Endothelial cell (in vitro differentiated cells): ENCODE measurements at places on chromosomes 4 and X. TPM values are rescaled to one million over a fixed set of nuclear protein-coding genes. Genes with fewer than 3 reads are reported as not detected.

MAGEA11 gene
- not detected for total RNA-seq

S100G gene
- total RNA-seq, result not detected

SPACA5 gene
- total RNA-seq, result not detected

GTPBP6 gene
- total RNA-seq, result 47.2 TPM

CBLL2 gene
- not detected for total RNA-seq

EMCN gene
- total RNA-seq, result 70.4 TPM

TMSB15C gene
- 8.6 TPM for total RNA-seq

PPEF2 gene
- total RNA-seq, result not detected

CFP gene
- 27.5 TPM for total RNA-seq

PLAC8 gene
- total RNA-seq, result not detected

ARMCX1 gene
- 35.2 TPM for total RNA-seq

CCDC149 gene
- 4.0 TPM for total RNA-seq

SORCS2 gene
- 1.3 TPM for total RNA-seq

RNF175 gene
- 0.36 TPM for total RNA-seq

GAGE1 gene
- not detected for total RNA-seq

RPS6KA6 gene
- total RNA-seq, result 7.4 TPM

TLR8 gene
- total RNA-seq, result not detected

PABPC1L2B gene
- 9.4 TPM for total RNA-seq

DCLK2 gene
- total RNA-seq, result 7.8 TPM

ERCC6L gene
- 1.7 TPM for total RNA-seq

RHOXF1 gene
- not detected for total RNA-seq

SPANXN4 gene
- total RNA-seq, result not detected

DMP1 gene
- total RNA-seq, result 0.13 TPM

FAM13A gene
- total RNA-seq, result 16.7 TPM

PNMA5 gene
- total RNA-seq, result not detected

PRDM5 gene
- total RNA-seq, result 17.0 TPM

TEC gene
- total RNA-seq, result 1.9 TPM

TEX13C gene
- not detected for total RNA-seq

CLDN34 gene
- total RNA-seq, result 0.64 TPM

DIAPH2 gene
- total RNA-seq, result 45.3 TPM

PCDH11X gene
- total RNA-seq, result 1.3 TPM

AGTR2 gene
- 0.13 TPM for total RNA-seq

GATA1 gene
- total RNA-seq, result not detected

ZDHHC15 gene
- 3.7 TPM for total RNA-seq

FAM156A gene
- total RNA-seq, result 18.7 TPM

RS1 gene
- total RNA-seq, result not detected

CLDN2 gene
- not detected for total RNA-seq

BEX3 gene
- total RNA-seq, result 313 TPM

AREG gene
- not detected for total RNA-seq

ATP11C gene
- 48.5 TPM for total RNA-seq

REELD1 gene
- total RNA-seq, result 0.26 TPM

P2RY4 gene
- total RNA-seq, result 0.38 TPM

MAGEA10 gene
- not detected for total RNA-seq

TEX13B gene
- total RNA-seq, result not detected

C4orf50 gene
- 0.05 TPM for total RNA-seq

ESX1 gene
- not detected for total RNA-seq

DGKK gene
- total RNA-seq, result 0.49 TPM

AFF1 gene
- 93.1 TPM for total RNA-seq

SMAD1 gene
- 82.8 TPM for total RNA-seq

SPON2 gene
- 0.97 TPM for total RNA-seq

EBP gene
- 66.0 TPM for total RNA-seq

UGT2B11 gene
- total RNA-seq, result not detected

FGFBP2 gene
- total RNA-seq, result not detected

RAB9B gene
- total RNA-seq, result 2.3 TPM
